ENCODE measurements at places on chromosomes 13 and 19.

GRCh38 chr13:77516342-77516789 lies 19.1 kb upstream of the SCEL start:
- no peak for DNase-seq

DNA sequence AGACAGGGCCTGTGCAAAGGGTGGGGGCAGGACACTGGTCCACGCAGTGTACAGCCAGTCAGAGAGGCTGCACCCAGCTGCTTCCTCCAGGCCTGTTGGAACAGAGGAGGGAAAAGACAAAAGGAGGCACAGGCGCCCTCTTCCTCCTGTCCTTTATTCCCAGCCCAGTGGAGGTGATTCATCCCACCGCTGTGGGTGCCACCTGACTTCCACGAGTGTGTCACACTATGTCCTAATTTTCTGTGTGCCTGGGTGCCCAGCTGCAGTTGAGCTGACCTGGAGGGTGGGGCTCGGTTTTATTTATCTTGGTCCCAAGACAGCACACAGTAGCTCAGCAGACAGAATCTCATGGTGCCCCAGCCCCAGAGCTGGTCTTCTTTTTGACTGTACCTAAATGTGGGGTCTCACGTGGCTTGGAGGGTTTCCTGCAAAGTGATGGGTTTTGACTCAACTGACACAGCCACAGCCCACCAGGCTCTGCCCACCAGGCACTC lies 9.0 kb downstream of the EPS15L1 start:
- no peak for DNase-seq

- no peak for DNase-seq
Observed at GRCh38 chr13:80737513-80737912, 396.6 kb upstream of the SPRY2 start.

GRCh38 chr13:34076319-34076718 lies 258.4 kb downstream of the RFC3 start:
- DNase-seq = no peak

- no peak for DNase-seq
Observed at GRCh38 chr19:10173527-10173926, 21.2 kb downstream of the DNMT1 start.

DNA sequence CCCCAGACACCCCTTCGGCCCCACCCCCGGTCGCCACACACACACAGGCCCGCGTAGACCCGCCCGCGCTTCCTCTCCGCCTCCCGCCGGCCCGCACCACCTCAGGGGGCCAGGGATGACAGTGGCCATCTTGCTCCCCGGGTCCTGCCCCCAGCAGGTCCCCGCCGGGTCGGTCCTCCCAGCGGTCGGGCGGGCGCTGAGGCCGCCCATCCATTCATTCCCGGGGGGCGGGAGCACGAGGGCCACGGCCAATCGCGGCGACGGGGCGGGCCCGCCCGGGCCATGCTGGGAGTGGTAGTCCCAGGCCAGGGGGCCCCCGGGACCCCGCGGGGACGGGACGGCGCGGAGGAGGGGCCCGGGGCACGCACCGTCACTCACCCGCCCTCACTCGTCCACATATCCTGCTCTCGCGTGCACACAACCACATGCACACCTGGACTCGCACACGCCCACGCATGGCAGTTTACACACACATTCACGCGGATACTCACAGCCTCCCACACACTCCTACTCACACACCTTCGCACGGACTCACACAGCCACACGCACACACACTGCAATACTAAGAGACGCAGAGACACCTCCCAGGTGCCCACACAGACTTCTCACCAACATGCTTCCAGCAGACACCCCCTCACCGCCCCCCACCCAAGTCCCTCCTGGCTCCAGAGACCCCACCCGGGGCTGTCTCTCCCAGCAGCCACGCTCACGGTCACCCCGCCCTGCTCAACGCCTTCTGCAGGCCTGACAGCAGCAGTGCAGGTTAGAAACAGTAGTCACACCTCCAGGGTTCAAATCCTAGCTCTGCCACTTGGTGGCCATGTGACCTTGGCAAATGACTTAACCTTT lies at the start of gene DPF1:
Gene DPF1 (minus strand): TSS at position 209 of the 849 bp plus-strand sequence. CDS start 80 bp downstream, at position 129.
- peak; percentile 85 for DNase-seq

GRCh38 chr13:48675247-48675646 lies 21.5 kb downstream of the CYSLTR2 start:
- DNase-seq = no peak

DNA sequence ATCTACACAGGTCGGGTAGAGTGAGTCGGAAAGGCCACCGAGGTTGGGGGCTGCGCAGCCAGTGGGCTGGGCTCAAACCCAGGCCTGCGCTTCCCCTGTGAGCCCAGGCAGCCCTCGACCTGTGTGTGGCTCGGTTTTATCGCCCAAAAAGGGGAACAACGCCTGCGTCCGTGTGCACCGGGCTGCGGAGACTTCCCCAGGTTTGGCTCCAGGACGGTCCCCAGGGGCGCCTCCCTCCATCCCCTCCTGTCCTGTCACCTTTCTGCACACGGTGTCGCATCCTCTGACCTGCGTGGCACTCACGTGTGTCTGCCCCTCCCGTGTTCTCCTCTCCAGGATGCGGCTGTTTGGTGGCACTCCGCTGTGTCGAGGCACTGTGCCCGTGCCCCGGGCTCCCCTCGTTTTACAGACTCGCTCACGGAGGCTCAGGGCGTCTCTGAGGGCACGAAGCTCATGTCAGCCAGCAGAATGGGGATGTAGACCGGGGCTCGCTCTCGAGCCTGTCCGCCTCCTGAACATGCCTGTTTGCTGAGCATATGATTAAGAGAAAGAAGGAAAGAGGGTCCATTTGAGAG lies 25.9 kb downstream of the MCF2L start:
- no peak for DNase-seq

DNA sequence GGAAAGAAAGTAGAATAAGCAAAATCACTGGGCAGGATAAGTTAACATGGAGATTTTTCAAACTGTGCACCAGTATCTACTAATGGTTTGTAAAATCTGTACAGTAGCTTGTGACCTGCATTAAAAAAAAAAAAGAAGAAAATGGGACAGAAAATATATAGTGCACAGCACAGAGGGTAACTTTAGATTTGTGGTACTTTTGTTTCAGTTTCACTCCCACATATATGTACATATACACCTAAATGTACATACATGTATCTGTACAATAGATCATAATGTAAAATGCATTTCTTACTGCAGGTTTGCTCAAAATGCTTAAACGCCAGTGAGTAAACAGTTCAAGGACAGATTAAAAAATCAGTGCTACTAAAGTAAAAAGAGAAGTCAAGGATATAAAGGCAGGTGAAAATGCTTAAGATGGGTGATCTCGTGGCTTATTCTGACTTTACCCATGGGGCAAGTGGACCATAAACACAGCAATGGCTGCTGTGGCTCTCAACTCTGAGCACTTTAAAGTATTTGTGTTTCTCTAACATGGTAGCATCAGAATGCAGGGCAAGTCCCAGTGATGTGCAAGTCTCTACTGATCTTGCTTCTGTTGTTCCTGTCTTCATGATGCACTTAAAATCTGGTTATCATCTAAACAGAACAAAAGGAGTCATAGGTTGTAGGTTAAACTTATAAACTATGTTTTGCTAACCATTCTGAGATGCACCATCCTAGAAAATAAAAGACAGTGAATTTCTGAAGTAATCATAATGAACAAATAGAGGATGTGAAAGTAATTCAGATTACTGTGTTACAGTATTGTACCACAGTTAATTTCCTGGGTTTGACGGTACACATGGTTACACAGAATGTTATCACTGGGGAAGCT lies 112.3 kb downstream of the MIPEP start:
- no peak for DNase-seq

DNA sequence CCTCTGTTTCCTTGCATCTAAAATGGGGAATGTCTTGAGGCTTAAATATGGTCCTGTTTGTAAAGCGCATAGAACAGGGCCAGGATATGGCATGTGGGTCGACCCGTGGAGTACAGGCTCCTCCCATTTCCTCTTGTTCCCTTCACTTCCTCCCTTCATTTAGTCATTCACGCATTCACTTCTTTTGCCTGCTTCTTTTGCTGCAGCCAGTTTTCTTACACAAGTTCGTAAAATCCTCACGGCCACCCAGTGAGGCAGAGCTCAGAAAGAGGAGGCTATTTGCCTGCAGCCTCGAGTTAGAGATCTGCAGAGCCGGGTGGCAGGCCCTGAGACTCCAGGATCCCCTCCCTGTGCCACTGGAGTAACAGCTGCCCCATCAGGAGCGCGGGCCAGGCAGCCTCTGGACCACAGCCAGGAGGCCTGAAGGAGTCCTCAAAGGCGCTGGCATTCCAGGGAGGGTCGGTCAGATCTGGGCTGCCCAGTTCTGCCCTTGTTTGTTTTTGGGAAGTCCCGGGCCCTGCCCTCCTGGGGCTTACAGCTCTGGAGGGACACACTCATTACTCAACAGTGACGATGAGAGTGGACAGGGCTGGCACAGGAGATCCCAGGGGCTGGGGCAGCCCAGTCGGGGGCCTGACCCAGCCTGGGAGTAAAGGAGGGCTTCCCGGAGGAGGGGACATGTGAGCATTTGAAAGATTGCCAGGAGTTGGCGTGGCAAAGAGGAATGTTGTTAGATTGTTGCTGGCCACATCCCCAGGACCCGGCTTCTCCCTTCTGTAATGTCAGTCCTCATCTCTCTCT lies 4.6 kb downstream of the PPP5C start:
- peak; percentile 69 for DNase-seq

GRCh38 chr13:95100525-95101433 lies 200.5 kb downstream of the ABCC4 start:
- peak; percentile 58 for DNase-seq

DNA sequence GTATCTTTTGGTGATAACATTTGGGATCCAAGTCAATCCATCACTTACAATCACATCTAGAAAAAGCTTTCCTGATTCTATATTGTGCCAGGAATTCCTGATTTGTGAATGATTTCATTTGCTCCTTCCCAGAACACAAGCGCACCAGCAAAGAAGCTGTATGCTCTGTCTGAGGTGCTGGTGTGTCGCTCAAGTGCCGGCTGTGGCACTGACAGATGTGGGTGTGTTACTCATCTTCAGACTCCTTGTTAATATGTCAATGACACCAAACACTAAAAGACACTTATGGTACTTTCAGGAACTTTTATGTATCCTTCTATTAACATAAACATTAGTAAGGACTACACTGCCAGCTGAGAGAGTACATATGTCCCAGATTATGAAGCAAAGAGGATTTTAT lies 429.1 kb downstream of the ITGBL1 start:
- no peak for DNase-seq

GRCh38 chr13:40666933-40667621 lies 636 bp upstream of the FOXO1 start:
- no peak for DNase-seq

- no peak for DNase-seq
Observed at GRCh38 chr13:25654322-25654721, 282.5 kb downstream of the ATP8A2 start.

DNA sequence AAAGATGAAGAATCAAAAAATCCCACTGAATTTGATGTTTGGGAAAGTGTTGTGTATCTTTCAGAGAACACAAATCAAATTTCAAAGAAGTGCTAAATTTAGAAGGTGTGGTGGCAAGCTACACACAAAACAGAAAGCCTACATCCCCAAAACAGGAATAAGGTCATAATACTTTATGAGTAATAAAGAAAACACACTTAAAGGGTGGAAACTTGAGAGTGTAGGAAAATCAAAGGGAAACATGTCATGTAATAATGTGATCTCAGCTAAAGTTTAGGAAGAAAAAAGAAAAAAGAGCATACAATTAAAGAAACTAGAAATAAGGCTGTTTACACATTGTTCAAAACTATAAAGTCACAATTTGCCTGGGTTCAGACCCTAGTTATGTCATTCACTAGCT lies 668.7 kb downstream of the PCDH17 start:
- DNase-seq = no peak

- DNase-seq = no peak
Observed at GRCh38 chr19:54203151-54203611, 2.5 kb downstream of the RPS9 start.

- DNase-seq = no peak
Observed at GRCh38 chr19:19711934-19712828, 20.7 kb downstream of the ZNF14 start.

GRCh38 chr19:47348819-47349795 lies at the start of gene DHX34:
DHX34 (plus strand) TSS chr19:47349315; CDS start chr19:47353031, 3,716 bp downstream.
- peak; percentile 98 for DNase-seq

DNA sequence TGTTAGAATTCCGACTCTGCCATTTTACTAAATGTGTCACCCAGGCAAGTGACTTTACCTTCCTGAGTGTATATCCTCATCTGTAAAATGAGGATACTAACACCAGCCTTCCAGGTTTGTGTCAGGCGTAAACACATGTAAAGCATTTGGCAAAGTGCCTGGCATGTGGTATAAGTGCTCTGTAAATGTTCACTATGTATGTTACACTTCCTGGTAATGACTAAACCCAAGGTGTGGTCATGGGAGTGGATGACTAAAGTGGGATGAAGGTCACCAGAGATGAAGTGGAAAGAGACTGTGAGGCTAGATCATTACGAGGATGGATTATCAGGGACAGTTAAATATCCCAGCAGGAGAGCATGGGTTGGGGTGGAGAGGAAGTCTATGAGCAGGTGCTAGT lies 25.6 kb downstream of the DEDD2 start:
- DNase-seq = no peak

DNA sequence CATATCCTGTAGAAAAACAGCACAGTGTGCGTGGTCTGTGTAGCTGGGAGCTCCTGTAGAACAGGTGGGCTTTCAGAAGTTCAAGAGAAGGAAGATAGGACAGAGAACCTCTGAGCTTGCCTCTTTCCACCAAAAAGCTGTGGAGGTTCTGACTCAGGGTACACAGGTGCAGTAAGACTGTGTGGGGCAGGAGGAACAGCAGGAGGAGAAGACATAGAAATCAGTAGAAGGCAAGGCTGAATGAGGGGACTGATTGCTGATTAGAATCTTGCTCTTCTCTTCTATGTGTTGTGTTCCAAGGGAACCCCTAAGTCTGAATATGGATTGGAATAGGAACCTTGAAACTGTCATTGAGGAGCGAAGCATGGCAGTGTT lies 122.7 kb downstream of the AKAP11 start:
- no peak for DNase-seq

DNA sequence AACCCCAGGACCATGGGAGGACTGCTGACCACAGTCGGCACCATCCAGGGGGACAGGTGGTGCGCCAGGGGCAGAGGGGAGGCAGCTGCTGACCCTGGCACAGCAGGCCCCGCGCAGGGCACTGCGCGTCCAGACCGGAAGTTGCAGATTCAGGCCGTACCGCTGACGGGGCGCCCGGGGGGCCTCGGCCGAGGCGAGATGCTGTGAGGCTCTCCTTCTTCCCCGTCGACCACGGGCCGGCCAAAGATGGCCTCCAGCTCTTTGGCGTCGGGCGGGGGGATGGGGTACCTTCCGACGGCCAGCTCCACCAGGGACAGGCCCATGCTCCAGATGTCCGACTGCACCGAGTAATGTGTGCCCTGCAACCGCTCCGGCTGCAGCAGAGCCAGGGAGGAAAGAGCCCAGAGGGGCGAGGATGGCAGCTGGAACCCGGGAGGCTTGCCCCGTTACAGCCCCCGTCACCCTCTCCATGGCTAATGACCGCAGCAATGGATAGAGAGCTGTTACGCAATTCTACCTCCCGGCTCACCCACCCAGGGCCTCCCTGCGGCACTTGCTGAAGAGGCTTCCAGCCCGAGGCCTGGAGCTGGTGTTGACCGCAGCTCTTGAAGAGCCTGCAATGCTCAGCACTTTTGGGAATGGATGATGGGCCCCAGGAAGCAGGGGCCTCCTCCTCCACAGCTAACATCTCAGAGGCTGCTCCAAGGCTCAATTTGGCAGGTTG lies 24.7 kb downstream of the MAP2K2 start:
- no peak for DNase-seq

DNA sequence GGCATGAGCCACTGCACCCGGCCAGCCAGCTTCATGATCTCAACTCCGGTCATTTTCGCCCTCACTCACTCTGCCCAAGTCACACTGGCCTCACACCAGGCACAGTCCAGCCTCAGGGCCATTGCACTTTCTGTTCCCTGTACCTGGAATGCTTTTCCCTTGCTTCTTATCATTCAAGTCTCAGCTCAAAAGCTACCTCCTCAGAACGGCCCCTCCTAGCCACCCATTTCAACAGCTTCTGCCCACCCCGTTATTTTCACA lies 2.5 kb upstream of the TLE2 start:
- DNase-seq = no peak
